Left kidney (tissue), 8 donors: ENCODE measurements at places on chromosomes 11 and 22. TPM values are rescaled to one million over a fixed set of nuclear protein-coding genes. Genes with fewer than 3 reads are reported as not detected.

Gene PDE2A
- 13.6 TPM for polyA plus RNA-seq

Gene BATF2
- 3.2 TPM for polyA plus RNA-seq

Gene PRODH
- polyA plus RNA-seq: 11.9 TPM

Gene GLB1L2
- polyA plus RNA-seq: 24.7 TPM

Gene DSCAML1
- polyA plus RNA-seq: 2.8 TPM
